ENCODE measurements at places on chromosomes 3 and 15.

- DNase-seq: no peak
These were observed 46.2 kb upstream of the PRTG start for GRCh38 chr15:55789066-55789660.

- DNase-seq: no peak
These were observed 31.3 kb downstream of the EFL1 start for GRCh38 chr15:82231233-82231632.

DNA sequence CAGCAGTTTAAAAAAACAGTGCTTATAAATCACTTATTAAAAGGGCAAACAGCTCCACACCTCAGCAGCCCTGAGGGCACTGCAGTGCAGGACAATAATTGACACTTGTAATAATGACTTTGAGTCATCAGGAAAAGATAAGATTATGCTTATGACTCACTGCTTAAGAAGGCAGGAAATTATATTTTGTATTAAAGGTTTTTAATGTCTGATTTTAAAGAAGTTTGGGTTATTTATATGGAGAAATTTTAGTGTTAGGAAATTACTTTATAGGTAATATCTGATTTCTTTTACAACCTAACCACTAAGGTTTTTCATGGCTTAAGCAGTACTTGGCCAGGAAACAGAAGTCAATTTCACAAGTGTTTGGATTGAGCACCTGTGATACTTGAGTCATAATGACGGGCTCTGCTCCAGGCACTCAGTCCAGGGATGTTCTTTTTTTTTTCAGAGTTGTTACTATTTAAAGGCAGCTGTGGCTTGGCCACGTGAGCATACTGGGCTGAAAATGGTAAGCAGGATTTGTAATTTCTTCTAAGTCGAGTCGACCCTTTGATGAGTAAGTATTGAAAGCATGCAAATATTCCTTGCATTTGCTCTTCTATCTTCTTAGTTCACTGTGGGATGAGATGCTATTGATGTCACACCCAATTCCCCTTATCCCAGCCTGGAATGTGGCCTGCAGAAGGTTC, 21.6 kb upstream of the SLC6A20 start:
- DNase-seq: no peak

DNA sequence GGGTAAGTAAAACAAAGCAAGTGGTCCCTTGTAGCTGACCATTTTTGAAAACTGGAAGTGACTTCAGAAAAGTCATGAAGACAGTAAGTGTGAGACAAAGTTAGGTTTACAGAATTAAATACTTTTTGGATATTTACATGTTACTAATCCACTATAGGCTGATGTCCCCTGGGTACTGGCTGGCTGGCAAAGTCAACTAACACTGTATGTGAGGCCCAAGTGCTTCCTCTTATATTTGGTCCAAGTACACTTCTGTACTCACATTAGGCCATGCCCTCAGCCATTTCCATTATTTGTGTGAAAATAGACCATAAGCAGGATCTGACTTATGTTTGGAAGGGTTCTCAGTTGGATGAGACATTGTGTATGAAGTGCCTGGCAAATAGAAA, 5.5 kb upstream of the LEKR1 start:
- no peak for DNase-seq

- no peak for DNase-seq
These were observed 78.5 kb upstream of the CHD2 start for GRCh38 chr15:92821491-92822116.

DNA sequence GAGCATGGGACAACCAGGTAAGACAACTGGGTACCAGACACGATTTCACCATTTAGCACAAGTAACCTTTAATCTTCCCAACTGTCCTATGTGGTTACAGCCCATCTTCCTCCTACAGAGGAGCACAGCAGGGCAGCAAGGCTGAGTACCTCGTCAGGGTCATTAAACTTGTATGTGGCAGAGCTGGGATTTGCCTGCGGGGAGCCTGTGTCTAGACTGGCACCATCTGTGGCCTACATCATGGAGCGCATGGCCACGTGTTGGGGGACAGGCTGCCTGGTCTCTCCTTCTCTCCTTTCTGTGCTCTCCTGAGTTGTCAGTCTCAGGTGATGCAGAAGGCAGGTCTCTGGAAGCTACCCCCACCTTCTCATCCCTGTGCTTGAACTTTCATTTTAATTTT, 32.2 kb downstream of the GOLGA6A start:
- DNase-seq: peak; percentile 51

Data from NCI-H2171 (cell line).